NCI-H1092 (cell line): ENCODE measurements at places on chromosomes 2 and 18.
A peak's percentile ranks its signal among the peaks of the same experiment; 100 is the strongest.

DNA sequence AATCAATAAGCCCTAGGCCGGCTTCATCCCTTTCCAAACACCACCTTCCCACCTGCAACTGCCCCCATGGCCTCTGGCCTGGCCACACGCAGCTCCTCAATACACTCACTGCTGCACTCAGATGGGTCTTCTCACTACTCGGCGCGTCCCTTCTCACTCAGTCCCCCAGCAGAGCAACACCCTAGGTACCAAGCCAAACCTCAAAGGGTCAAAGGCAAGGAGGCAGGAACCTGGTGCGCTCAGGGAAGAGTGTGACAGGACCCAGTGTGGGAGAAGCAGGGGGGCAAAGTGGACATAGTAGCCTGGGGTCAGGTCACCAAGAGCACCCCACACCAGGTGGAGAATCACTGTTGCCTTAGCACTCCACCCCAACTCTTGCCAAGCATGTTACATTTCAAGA lies 90.6 kb downstream of the TTC32 start:
- DNase-seq = no peak

- no peak for DNase-seq
These were observed 486.5 kb downstream of the TDRD15 start for GRCh38 chr2:21610304-21610703.

- DNase-seq = no peak
These were observed 35.8 kb upstream of the PGAP1 start for GRCh38 chr2:196962325-196962724.

- DNase-seq = peak; percentile 44
These were observed 13.0 kb downstream of the KIF5C start for GRCh38 chr2:148888003-148888501.
